ENCODE measurements at places on chromosomes 1 and 21.

- DNase-seq: no peak
Measured at GRCh38 chr1:71885171-71885570, 397.2 kb downstream of the NEGR1 start.

DNA sequence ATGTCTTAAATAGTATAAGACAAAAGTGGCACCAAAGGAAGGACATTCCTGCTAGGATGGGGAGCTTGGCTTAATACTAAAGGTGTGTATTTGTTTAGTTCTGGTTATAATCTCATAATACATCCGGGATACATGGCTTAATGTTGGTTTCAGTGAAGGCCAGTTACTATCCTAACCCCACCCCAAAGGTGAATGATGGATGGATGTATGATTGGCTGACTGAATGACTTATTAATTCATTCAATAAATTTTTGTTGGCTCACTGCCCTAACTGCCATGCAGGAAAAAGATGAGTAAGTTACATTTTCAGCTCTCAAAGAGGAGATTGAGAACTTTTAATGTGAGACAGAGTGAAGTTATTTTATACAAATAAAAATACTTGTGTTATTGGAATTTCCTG, 52.2 kb downstream of the PHACTR4 start:
- DNase-seq: no peak

GRCh38 chr1:104830534-104830933, 1080.8 kb downstream of the AMY1C start:
- no peak for DNase-seq

DNA sequence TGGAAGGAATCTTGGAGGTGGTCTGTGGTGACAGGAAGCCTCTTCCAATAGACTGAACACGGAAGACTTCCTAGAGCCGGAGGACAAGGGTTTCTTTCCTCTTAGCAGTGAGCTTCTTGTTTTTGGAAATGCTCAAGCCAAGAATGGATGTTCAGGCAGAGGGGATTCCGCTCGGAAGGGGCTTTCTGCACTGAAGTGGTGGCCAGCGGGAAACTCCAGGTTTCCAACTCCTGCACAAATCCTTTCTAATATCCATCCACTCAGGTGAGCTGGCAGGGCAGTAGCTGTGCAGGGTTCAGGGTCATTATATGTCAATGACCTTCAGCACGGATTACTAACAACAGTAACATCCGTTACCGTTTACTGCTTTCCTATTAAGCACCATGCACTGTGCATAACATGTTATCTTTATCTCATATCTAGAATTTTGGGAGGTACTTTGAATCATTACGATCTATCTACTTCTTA, 573 bp upstream of the CPT2 start:
- DNase-seq: no peak

- DNase-seq: no peak
Measured at GRCh38 chr1:3981746-3982505, 81.9 kb upstream of the C1orf174 start.

- DNase-seq: no peak
Measured at GRCh38 chr1:114208714-114209113, 55.0 kb upstream of the SYT6 start.

DNA sequence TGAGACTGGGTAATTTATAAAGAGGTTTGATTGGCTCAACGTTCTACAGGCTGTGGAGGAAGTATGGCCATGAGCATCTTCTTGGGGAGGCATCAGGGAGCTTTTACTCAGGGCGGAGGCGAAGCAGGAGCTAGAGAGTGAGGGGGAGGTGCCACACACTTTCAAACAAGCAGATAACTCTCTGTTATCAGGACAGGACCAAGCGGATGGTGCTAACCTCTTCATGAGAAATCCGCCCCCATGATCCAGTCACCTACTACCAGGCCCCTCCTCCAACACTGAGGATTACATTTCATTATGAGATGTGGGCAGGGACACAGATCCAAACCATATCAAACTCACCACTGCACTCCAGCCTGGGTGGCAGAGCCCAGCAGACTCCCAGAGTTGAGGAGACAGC, 11.5 kb upstream of the LRRC47 start:
- DNase-seq: no peak

- DNase-seq: no peak
Measured at GRCh38 chr1:209223791-209224190, 359.7 kb upstream of the CAMK1G start.

GRCh38 chr1:51736702-51737101, 119.8 kb downstream of the OSBPL9 start:
- DNase-seq: no peak

DNA sequence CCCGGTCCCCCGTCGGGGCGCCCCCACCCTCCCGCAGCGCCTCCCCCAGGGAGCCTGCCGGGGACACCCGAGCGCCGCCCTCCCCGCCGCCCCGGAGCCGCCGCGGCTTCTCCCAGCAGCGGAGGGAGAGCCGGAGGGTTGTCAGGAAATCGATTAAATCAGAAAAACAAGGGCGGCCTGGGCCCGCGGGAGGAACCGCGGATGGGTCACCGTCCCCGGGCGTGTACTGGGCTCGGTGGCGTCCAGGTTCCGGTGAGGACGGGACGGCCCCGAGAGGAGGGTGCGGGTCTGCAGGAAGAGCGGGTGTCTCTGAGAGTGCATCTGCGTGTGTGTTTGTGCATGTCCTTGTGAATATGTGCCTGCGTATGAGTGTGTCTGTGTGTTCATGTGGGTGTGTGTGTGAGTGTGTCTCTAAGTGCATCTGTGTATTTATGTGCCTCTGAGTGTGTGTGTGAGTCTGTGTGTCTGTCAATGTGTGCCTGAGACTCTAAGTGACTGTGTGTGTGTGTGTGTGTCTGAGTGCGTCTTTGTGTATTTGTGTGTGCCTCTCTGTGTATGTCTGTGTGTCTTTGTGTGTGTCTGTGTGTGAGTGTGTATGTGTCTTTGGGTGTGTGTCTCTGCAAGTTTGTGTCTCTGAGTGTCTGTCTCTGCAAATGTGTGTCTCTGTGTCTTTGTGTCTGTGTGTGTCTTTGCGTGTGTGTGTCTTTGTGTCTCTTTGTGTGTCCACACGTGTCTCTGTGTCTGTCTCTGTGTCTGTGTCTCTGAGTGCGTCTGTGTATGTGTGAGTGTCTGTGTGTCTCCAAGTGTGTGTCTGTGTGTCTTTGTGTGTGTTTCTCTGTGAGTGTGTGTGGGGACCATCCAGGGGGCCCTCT, 1.1 kb downstream of the SPSB1 start:
- no peak for DNase-seq

- DNase-seq: no peak
Measured at GRCh38 chr1:173205146-173206051, 1.7 kb downstream of the TNFSF4 start.

- no peak for DNase-seq
Measured at GRCh38 chr1:50992532-50993318, 22.7 kb downstream of the CDKN2C start.

Measured in NCI-H1092 (cell line).